ENCODE measurements at places on chromosomes 4 and X.

GRCh38 chrX:52995987-52996331, 37.6 kb upstream of the FAM156A start:
- no peak for DNase-seq

DNA sequence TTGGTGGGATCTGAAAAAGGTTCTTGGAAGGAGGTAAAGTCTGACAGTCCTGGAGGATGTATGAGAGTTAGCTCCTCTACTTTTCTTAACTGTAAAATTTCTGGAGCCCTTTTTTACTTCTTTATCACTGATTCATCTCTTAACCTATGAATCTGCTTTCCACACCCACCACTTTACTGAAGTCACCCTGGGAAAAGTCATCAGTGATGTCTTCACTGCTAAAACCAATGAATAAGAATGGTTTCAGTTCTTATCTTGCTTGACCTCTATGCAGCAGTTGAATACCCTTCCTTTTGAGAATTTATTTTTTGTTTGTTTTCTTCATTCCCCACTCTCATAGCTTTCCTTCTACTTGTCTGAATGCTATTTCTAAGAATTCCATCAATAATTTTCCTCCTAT, 80.0 kb downstream of the AREG start:
- DNase-seq = no peak

DNA sequence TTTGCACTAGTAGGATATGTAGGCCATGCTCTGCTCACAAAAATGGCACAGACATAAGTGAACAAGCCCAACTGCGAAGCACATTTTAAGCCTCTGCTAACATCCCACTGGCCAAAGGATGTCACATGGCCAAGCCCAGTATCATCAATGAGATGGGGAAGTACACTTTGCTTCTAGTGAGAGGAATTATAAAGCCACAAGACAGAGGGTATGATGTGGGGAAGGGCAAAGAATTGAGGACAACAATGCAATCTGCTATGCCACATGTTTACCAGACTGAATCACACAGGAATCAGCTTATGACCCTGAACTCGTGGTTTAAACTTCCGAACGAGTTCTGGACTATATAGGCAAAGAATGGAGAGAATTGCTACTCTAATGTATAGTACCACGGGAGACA, 39.1 kb downstream of the SUPT20HL1 start:
- no peak for DNase-seq

DNA sequence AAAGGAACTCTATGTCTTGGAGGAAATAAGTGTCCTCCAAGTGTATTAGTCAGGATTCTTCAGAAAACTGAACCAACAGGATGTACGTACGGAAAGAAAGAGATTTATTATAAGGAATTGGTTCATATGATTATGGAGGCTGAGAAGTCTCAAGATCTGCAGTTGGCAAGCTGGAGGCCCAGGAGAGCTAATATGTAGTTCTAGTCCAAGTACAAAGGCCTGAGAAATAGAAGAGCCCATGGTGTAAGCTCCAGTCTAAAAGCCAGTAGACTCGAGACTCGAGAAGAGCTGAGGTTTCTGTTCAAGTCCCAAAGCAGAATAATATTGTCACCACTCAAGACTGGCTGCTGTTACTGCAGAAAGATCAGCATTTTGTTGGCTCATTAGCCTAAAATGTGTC, 65.3 kb upstream of the EFNB1 start:
- no peak for DNase-seq

DNA sequence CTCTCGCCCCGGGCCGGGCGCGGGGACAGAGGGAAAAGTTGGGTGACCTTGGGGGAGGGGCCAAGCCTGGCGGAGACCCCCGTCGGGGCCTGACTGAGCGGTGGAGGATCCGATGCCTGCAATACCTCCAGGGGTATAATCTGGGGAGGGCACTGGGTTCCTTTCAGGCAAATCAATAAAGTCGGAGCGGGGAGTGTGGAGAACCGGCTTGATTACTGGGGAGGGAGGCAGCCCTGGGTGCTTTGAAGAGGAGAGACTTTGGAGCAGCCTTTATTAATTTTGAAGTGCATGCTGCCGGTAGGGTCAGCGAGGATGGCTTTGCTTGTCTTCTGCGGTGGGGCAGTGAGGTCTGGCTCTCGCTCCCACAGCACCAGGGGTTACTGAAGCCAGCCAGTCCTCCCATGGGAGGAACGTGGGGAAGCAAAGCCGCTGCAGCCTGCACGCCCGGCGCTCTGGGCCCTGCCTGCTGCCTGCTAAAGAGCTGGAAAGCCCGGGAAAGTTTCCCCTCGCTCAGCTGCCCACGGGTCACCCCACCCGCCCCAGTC, 403 bp upstream of the LGI2 start:
- no peak for DNase-seq

GRCh38 chrX:19689170-19689779, 174.0 kb upstream of the MAP3K15 start:
- DNase-seq = no peak

DNA sequence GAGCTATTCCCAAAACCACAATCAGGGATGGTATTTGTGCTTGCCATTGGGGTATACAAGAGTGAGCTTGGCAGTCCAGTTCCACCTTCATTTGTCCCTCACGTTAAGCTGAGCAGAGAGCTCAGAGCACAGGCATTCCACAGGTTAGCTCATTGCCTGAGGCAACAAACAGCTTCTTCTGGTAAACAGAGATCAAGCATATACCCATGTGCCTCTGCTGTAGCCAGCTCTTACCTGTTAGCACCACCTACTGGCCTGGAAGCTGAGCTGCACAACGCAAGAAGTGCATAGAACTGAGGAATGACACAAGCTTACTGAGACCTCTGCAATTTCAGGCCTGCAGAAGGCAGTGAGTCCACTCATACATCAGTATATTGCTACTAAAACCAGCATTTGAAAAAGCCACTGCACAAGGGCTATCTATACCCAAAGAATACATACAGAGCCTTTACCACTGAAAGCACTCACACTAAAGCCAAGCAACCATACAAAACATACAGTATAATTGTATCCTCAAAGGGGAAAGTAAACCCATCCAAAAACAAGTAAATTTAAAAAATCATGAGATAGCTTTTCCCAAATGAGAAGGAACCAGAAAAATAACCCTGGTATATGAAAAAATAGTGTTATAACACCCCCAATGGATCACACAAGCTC, 258.3 kb upstream of the GABRA2 start:
- DNase-seq = no peak

DNA sequence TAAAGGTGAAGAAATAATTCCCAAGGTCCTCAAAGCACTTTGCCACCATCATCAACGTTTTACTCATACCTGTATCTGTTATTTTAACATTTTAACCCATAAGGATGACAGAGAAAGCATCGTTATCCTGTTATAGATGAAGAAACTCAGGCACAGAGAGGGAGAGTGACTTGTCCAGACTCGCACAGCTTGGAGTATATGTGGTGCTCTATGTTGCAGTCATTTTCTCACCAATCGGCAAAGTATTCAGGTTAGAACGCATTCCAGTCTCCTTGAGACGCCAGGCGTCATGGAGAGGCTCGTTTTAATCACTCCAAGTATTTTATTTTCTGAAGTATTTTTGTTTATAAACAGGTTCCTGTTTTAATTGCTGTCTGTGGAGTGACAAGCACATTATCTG, 73.5 kb downstream of the IRF2 start:
- no peak for DNase-seq

DNA sequence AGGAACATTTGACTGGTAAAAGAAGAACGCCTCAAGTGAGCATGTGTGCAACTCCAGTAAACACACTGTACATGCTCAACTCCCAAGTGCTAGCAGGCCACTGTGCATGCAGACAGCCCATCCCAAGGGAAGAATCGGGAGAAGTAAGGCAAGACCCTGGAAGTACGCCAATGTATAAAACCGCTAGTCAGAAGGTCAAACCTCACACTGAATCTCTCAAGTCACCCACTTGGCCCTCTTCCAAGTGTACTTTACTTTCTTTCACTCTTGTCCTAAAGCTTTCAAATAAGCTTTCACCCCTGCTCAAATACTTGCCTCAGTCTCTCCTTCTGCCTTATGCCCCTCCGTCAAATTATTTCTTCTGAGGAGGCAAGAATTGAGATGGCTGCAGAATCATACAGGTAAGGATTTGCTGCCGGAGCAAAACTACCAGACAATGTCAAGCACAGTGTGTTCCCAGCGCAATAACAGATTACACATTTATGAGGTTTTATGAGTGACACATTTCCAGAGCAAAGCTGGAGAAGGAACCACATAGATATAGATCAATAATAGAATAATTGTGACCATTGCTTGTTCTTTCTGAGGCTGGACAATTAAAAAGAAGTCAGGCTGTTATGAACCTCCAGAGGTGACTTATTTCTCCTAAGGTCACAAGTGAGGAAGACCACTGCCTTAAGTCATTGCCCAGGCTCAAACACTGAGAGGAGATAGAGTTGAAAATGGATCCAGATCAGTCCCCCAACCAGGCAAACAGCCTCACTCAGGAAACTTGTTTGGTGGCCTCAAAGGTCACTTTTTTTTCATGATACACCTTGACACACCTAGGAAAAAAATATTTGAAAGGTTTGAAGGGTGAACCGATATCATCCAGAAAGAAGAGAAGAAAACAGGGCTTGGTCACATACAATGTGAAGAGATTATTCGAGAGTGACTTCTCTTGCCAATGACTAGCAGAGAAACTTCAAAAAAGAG, 26.3 kb downstream of the CXCL1 start:
- DNase-seq = no peak

DNA sequence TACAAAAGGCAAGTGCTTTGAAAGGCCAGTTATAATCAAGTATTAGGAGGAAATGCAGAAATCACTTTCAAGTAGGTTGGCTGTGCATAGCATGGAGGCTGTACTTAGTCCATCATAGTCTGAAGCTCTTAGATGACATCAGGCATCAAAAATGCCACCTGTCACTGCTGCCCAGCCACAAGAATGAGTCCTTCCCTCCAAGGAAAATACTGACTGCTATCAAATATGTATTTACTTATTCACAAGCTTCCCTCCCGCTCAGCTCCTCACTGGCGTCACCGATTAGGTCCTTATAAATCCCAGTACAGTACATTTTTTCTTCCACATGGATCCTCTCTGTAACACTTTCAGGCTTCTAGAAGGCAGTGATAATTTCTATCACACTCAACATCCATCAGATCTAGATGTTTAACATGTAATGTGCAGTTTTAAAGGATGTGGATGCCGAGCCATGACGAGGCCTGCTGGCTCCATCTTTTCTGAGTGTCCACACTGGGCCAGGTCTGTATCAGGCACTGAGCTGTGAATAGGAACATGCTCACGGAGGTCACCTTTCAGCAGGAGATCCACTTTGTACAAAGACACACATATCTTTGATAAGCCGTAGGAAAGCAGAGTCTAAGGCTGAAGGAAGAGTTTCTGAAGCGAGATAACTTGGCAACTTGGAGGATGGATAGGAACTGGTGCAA, 121.9 kb downstream of the PALLD start:
- DNase-seq = no peak

- DNase-seq = no peak
These were observed 256.7 kb upstream of the GNPDA2 start for GRCh38 chr4:44983083-44983482.

GRCh38 chrX:72301781-72302180, 3.9 kb downstream of the CITED1 start:
- no peak for DNase-seq

DNA sequence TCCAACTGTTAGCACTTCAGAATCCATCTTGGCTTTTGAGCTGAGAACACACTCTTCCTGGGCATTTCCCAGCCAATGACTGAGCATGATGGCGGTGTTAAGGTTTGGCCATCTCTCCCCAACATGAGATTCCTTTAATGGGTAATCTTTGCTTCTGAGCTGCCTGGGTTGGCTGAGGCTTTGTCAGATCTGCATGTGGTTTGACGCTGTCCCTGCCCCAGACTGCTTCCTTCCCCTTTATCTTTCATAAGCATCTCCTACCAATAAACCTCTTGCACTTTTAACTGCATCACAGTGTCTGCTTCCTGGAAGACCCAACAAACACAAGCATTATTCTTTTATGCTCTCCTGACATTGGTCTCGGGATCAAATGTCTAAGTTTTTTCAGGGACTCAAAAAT, 31.5 kb upstream of the DIPK2B start:
- no peak for DNase-seq

- DNase-seq = no peak
These were observed 7.7 kb downstream of the LSM6 start for GRCh38 chr4:146183209-146183608.

GRCh38 chr4:89316211-89316610, 8.6 kb upstream of the GPRIN3 start:
- DNase-seq = no peak

DNA sequence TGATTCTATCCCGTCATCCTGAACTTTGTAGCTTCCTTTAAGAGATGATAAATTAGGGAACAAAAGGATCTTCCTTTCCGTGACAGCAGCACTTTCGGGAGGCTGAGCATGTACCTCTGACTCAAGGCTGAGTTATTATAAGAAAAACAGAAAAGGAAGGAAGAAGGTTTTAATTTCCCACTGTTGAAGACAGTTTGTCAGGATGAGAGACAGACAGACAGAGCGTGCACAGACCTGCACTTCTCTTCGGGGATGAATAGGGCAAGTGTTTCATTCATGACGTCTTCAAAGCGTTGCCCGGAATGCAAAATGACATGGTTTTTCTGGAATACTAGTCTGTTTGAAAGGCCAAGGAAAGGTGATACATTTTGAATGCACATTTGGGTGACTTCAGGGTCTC, 405.3 kb upstream of the FAT1 start:
- no peak for DNase-seq

- no peak for DNase-seq
These were observed 59.6 kb downstream of the STK32B start for GRCh38 chr4:5110901-5111300.

- no peak for DNase-seq
These were observed 21.4 kb upstream of the FGFR3 start for GRCh38 chr4:1771555-1772305.

DNA sequence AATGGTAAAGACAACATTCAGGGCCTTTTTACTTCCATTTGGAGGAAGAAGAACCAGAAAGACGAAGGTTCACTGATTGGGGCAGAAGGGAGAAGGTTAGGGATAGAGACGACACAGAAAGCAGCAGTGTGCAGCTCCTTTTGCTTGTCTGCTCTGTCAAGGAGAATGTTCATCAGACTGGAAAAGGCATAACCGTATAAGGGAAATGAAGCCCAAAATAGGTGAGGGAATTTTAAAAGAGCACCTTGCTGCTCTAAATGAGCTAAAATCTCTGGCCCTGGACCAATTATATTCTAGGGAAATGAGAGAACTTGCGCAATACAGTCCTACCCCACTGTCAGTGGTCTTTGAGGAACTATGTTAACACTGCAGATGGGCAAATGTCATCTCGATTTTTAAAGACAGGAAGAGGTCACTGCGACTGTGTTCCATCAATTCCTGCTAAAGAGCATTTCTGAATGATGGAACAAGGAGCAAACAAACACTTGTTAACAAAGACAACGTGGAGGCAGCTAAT, 909.8 kb upstream of the FTHL17 start:
- no peak for DNase-seq

- no peak for DNase-seq
These were observed 15.3 kb upstream of the ANXA5 start for GRCh38 chr4:121712001-121712651.

- no peak for DNase-seq
These were observed 24.5 kb downstream of the UVSSA start for GRCh38 chr4:1371176-1372165.

- DNase-seq = no peak
These were observed 11.4 kb downstream of the ASIC5 start for GRCh38 chr4:155854582-155855226.

GRCh38 chr4:148425327-148426110, 16.7 kb downstream of the NR3C2 start:
- DNase-seq = no peak

GRCh38 chrX:70444326-70444945, at the start of gene DLG3:
DLG3 (plus strand) TSS chrX:70444835; CDS start chrX:70445202, 367 bp downstream.
- no peak for DNase-seq

Data from stimulated activated CD4-positive, alpha-beta T cell treated with anti-CD3 and anti-CD28 coated beads, Interleukin-2, amount 100 ng/mL, for 48 hours (primary cell).